ENCODE measurements at places on chromosomes 1 and 21.
A peak's percentile ranks its signal among the peaks of the same experiment; 100 is the strongest.

DNA sequence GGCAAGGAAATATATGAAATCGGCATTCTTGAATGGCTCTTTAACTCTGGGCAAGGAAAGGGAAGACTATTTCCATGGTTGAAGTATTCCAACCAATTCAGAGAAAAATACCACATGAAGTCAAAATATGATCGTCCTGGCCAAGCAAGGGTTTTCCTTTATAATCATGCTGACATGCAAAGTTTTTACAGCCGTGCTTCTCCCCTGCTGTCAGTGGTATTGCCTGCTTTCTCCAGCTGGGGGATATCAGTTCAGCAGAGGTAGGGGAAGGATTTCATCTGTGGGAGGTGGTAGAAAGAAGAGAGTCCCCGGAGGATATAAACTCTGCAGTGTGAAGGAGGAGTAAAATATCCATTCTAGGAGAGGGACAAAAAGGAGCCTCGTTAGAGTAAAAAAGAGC, 322.8 kb downstream of the PAPPA2 start:
- no peak for DNase-seq

DNA sequence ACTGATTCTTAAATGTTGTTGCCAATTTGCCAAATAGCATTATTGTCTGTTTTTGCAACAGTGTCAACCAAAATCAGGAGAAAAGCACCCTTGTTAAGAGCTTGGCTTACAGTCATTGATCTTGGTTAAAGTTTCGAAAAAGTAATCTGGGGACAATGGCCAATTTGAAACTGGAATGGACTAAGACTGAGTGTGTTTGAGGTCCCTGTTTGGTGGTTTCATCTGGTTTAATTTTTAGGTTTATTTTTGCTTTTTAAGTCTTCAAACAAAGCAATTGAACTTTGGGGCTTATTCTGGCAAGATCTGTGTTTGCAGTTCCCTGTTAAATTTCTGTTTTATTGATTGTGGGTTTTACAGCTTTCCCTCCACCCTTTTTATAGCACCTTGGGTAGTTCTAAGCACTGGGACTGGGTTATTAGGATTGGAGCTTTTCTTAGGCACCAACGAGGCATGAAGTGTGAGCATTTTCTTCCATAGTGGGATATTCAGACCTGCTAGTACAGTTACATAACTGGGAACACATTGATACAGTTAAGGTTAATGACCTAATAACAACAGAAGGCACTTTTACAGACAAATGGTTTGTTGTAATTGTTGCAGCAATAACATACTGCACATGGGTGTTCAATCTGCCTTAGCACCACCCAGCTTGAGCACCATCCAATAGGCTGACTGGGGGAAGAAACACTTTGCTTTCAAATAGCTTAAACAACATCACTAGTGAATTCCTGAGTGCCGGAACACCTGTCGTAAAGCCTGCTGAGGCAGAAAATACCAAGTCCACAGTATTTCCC, 40.6 kb upstream of the MAP10 start:
- DNase-seq = peak; percentile 7

- no peak for DNase-seq
These were observed 12.4 kb downstream of the ACBD6 start for GRCh38 chr1:180489976-180490375.

GRCh38 chr1:160006312-160006940, 25.4 kb downstream of the PIGM start:
- peak; percentile 59 for DNase-seq

DNA sequence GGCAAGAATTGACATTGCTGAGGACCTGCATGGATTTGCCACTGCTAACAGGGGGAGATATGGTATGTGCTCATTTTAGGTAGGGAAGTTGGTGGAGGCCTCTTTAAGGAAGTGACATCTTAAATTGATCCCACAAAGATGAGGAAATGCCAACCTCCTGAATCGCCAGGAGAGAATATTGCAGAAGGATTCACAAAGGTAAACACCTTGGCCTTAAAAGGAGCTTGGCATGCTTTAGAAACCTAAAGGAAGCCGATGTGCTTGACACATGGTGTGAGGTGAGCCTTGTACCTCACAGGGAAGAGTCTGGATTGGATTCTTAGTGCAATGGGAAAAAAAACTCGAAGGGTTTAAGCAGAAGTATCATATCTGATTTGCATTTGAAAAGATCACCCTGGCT, 470.5 kb upstream of the DAB1 start:
- DNase-seq = peak; percentile 52

GRCh38 chr1:199168888-199169585, 530.2 kb downstream of the PTPRC start:
- DNase-seq = no peak

DNA sequence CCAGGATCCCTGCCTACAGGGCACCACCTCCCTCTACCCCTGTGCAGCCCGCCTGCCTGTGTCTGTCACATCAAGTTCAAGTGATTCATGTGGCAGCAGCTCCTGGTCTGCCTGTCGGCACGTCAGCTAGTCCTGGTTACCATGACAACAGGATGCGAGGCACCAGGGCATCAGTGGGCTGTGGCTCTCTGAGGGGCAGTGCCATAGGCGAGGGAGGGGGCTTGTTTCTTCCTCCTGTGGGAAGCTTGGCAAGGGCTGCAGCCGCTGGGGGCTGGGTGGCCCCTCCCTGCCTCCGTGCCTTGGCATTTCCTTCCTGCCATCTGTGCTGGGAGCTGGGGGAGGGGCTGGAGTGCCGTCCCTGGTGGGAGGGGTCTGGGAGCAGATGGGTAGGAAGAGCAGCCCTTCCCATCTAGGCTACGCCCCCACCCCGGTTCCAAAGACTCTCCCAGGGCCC, 43.1 kb downstream of the FOXO6 start:
- DNase-seq = peak; percentile 83

DNA sequence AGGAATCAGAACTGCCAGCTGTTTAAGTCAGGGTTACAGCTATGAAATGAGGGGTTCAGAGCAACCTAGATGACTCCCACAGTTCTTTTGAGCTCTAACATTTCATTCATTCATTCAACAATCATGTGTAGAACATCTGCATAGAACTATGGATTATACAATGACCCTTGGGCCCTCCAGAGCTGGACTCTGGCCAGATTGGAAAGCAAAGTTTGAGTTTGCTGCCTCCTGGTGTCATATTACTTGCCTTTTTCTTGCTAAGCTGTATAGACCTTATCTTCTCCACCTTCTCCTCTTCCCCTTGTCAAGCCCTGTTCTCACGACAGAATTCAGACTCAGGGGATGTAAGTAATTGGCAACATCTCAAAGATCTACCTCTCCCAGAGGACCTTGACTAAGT, 4.0 kb downstream of the CASQ2 start:
- peak; percentile 31 for DNase-seq

GRCh38 chr1:49351768-49352167, 575.1 kb upstream of the BEND5 start:
- DNase-seq = no peak

DNA sequence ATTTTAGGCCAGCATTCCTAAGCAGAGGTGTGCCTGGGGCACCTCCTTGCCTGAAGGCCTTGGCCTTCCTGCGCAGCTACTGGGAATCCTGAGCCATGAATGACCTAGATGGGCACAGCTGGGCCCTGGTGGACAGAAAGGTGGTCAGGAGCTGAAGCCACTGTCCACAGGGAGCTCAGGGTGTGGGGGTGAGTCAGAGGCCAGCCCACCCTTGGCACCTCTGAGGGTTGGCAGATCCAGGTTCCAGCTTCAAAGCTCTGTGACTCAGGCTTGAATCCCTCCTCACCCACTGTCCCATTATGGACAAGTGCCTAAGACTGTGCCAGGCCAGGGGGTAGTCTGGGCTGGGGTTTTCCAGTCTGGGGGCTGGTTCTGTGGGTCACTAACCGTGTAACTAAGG, 6.4 kb upstream of the EDN2 start:
- peak; percentile 52 for DNase-seq

DNA sequence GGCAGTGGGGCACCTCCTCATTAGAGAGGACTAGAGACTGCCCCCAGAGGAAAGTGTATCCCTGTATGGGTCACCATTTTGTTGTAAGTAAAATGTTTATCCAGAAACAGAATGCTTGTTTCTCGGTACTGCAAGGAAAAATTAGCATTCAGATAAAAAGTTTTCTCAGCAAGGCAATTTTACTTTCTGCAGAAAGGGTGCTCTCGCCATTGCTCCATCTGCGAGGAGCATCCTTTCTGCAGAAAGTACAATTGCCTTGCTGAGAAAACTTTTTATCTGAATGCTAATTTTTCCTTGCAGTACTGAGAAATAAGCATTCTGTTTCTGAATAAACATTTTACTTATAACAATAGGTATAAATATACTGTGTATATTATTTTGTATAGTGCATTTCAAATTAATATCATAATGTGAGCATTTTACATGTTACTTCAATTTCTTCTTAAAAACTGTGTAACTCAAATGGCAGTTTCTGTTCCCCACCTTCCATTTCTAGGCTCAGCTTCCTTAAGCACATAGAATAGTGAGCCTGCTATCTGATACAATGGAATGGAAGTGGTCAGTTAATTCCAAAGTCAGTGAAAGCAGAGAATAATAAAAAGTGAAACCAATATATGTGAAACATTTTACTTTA, 76.5 kb upstream of the DESI2 start:
- DNase-seq = no peak

DNA sequence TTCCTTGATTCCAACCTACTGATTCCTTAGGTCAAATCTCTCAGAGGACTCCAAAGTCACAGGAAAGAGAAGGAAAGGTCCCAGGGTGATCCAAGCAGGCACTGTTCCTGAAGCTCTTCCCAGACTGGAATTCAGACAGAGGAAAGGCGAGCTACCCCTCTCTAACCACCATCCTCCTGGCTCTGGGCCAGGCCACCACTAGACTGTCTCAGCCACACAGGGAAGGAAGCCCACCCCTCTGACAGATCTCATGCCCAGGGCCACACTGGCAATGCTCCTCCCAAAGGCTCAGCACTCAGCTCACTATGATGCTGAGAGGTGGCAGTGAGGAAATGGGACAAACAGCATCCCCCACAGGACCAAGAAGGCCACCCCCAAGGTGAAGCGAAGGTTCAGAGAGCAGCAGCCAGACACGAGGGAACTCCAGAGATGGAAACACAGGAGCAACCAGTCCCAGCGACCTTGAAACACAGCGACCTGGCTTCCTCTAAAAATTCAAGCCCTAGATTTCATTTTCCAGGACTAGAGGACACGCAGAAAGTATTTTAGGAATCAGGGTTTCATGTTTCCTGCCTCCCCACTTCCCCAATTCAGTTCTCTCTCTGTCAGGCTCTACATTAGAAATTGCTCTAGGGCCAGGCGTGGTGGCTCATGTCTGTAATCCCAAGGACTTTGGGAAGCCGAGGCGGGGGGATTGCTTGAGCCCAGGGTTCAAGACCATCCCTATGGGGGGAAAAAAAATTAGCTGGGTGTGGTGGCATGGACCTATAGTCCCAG, 18.8 kb downstream of the PIK3C2B start:
- no peak for DNase-seq

- DNase-seq = no peak
These were observed 12.5 kb upstream of the REN start for GRCh38 chr1:204178487-204179281.

DNA sequence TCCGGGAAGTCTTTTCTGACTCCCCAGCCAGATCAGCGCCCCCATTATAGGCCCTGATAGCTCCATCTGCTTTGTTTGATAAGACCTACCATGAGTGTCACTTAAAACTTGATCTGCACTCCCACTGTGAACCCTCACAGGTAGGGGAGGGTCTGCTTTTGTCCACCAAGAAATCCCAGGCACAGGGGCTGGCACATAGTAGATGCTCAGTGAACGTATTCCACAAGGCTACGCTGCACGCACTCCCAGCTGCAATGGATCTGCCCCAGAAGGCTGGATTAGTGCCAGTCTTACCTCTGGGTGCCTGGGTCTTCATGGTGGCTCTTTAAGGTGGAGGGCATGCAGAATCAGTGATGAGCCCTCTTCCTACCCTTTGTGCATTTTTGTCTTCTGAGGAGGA, 447.1 kb downstream of the PTPRU start:
- no peak for DNase-seq

- no peak for DNase-seq
These were observed 34.9 kb downstream of the COP1 start for GRCh38 chr1:176172215-176172614.

DNA sequence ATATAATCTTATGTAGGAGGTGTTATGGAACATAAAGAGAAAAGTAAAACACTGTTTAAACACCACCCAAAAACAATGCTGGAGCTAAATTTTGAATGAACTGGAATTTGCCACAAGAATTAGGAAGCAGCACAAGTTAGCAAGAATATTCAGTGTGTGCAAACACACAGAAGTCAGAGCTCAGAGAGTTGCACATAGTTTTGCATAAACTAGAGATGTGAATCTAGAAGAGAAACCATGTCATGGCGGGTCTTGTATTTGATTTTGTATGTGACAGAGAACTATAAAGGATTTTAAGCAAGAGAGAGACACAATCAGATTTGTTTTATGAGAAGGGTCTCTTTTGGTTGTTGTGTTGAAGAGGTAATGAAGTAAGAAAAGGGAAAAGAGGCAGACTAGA, 38.2 kb downstream of the SELENOF start:
- no peak for DNase-seq

- DNase-seq = no peak
These were observed 345.3 kb upstream of the VAMP3 start for GRCh38 chr1:7425771-7426170.

DNA sequence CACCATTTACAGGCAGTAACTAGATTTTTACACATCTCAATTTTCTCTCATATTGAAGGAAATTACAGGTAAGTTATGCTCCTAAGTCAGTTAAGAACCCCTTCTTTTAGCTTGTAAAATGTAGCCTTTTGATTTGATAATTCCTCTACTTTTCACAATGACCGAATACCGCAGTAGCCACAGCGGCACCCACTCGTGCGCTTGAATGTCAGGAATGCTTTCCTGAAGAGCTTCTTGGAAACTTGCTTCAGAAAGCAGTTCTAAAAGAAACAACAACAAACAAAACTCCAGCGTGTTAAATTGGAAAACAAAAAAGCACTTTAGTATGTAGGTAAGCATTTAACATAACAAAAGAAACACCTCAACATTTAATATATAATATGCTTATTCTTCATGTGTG, 9.9 kb upstream of the DNTTIP2 start:
- DNase-seq = no peak

DNA sequence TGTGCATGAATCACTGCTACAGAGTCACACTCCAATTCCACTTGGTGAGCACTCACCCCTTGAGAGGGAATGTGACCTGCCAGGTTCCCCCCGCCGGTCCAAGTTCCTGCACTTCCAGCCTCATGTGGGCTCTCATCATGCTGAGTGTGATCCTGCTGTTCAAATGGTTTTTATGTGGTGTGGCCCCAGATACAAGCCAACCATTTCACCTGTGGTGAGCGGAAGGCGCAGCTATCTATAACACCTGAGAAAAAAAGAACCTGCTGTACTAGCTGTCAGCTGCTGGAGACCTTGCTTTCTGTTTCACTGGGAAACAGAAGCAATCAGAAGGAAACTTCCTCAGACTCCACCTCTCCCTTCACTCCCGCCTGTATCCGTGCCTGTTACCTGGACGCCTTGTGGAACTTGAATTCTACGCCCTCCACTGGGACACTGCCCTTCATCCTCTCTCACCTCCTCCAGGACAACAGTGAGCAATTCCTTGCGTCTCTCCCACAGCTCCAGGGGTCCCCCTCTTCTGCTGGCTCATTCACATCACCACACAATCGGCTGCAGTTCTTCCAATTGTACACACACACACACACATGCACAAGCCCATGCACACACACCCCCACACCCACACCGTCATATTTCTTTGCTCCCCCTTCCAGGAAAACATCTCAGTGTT, 64.4 kb upstream of the RPL11 start:
- DNase-seq = no peak

GRCh38 chr1:94723894-94724293, 96.3 kb upstream of the SLC44A3 start:
- DNase-seq = peak; percentile 48

Data from M059J (cell line).